HFFc6 (cell line): ENCODE measurements at places on chromosomes 6 and 20. TPM values are rescaled to one million over a fixed set of nuclear protein-coding genes. Genes with fewer than 3 reads are reported as not detected.

- no peak for DNase-seq
These were observed 263.7 kb downstream of the BMP2 start for GRCh38 chr20:7031222-7031621.

DNA sequence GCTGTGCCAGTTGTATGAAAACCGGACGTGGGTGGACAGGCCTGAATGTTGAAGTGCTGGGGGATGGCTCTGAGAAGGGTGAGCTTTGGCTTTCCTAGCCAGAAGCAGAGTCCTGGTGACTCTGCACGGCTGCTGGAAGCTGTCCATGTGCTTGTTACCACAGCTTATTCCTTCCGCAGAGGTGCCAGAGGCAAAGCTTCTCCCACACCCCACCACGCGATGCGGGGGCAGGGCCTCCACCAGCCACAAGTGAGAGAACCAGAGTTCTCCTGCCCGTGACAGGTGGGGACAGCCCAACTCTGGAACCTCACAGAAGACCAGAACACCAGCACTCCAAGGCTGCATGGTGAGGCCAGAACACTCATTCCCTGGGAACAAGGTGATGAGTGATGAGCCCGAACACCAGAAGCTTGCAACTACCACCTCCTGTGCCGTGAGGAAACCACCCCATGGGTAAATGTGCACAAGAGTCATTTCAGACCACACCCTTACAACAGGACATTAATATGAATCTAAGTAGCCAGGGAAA lies 36.7 kb downstream of the JAG1 start:
- no peak for DNase-seq

GRCh38 chr6:12815884-12816600 lies 99.5 kb downstream of the PHACTR1 start:
- DNase-seq = no peak

DNA sequence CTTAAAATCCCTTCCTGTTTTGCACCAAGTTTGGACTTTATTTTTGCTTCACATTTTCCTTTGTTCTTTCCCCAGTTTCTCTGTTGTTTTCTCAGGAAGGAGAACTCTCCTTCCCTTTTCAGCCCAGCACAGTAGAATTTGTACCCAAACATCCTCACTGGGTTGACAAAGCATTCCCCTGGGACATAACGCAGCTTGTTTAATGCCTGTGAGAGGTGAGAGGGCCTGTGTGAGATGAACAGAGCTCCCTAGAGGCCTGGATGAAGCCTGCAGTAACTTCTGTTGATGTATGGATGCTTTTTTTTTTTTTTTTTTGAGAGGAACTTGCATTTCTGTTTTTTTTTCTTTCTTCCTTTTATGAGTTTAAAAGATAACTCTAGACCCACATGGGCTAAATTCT lies 104.9 kb upstream of the SLC22A23 start:
- DNase-seq = no peak

GRCh38 chr6:107821591-107821990 lies 2.5 kb downstream of the SCML4 start:
- DNase-seq = no peak

DNA sequence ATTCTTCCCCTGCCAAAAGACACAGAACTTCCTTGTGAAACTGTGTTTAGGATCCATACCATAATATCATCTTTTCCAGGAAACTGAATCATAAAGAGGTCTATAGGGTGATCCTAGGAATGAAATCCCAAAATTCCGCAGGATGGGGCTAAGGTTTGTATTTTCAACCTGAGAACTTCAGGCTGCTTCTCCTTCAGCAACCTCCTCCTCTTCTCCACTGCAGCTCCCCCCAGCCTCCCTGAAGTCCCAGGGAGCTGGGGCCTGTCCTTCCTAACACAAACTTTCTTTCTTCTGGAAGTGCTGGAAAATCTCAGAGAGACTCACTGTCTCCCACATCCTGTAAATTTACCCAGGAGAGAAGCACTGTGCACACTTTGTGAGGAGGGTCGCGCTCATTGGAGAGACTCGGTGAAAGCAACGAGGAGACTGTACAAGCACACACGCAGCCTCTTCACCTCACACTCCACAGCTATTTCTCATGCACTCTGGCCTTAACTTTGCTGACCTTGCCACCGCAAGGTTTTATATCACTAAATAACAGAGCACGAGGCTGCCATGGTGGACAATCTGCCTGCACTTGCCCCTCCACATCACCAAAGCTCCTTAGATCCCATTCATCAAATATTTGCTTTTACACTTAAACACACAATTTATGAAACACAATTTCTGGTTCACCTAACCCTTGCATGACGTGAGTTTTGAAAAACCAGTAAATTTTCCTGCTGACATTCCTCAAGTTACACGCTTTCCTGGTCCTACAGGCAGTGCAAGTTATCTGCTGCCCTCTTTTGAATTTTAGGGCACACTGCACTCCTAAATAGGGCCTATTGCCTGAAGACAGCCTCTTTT lies 14.3 kb downstream of the ID4 start:
- peak; percentile 79 for DNase-seq

DNA sequence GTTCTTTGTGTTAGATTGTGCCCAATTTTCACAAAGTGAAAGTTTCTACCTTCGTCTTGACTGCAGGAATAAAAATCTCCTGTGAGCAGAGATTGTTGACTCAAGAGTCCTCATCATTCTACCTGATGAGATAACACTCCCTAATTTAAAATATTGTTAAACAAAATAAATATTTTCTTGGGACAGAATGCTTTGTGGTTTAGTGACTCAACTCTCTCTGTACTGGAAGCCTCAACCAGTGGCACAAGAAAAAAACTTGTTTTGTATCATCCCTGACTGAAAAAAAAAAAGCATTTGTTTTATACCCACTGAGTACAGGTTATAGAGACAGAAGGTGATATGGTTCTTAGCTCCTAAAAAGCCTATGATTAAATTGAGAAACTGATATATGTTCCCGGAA lies 78.9 kb downstream of the CRYBG1 start:
- no peak for DNase-seq

- peak; percentile 82 for DNase-seq
These were observed 336.8 kb downstream of the RFPL4B start for GRCh38 chr6:112683926-112684325.

DNA sequence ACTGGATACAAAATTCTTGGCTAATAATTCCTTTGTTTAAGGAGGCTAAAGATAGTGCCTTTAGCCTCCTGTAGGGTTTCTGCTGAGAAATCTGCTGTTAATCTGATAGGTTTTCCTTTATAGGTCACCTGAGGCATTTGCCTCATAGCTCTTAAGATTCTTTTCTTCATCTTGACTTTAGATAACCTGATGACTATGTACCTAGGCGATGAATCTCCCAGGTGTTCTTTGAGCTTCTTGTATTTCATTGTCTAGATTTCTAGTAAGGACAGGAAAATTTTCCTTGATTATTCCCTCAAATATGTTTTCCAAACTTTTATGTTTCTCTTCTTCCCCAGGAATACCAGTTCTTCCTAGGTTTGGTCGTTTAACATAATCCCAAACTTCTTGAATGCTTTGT lies 479.4 kb upstream of the MAN1A1 start:
- no peak for DNase-seq

Gene NR2E1
- not detected in 3 replicates for total RNA-seq

Gene HLA-DPA1
- 1.6 to 3.9 TPM (median 3.2 TPM) in 3 replicates for total RNA-seq

Gene TEAD3
- total RNA-seq = 35.1 to 40.7 TPM (median 35.6 TPM) in 3 replicates

Gene PSORS1C1
- 4.4 and 5.4 TPM in 2 replicates for total RNA-seq

Gene PLCB4
- total RNA-seq = 78.5 to 88.9 TPM (median 87.2 TPM) in 3 replicates
